Ureter (tissue), 1 donor: ENCODE measurements at places on chromosomes 3 and 15. TPM values are rescaled to one million over a fixed set of nuclear protein-coding genes. Genes with fewer than 3 reads are reported as not detected.

The ACVR2B gene
- total RNA-seq, result 11.8 TPM

The SCN11A gene
- total RNA-seq, result 34.5 TPM

The JAGN1 gene
- 26.6 TPM for total RNA-seq

The MEF2A gene
- total RNA-seq, result 74.2 TPM

The RAB6B gene
- total RNA-seq, result 8.2 TPM

The ZDHHC23 gene
- total RNA-seq, result 10.4 TPM

The LRTM1 gene
- total RNA-seq, result not detected

The DPH3 gene
- total RNA-seq, result 16.6 TPM
